Stimulated activated CD4-positive, alpha-beta T cell treated with anti-CD3 and anti-CD28 coated beads, Interleukin-12 subunit alpha, Interleukin-12 subunit beta, amount 100 ng/mL, for 24 hours (primary cell): ENCODE measurements at places on chromosomes 3 and 15.
A peak's percentile ranks its signal among the peaks of the same experiment; 100 is the strongest.

DNA sequence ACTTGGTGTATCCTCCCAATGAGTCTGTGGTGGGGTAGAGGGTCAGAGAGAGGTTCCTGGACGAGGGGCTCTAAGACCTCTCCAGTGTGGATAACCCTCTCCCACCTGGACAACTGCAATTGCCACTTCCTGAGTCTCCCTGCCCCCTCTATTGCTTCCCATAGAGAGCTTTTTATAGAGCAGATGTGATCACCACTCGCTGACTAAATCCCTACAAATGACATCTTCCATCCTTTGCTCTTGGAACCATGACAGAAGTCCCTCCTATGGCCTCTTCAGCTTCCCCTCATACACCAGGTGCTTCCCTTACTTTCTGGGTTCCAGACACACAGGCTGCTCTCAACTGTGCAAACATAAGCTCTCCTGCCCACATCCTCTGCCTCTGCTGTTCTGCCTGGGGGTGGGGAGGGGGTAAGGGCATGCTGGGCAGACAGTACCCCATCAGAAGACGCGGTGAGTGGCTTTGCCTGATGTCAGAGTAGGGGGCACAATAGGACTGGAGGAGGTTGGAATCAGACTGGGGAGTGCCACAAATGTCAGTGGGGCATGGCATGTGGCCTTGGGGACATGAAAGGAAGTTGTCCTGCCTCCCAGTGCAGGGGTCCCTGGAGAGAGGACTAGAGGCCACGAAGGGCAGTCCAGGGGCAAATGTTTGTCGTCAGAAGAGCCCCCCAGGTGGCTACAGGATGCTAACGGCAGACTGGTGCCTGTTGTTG is 15.2 kb downstream of the ITIH3 start:
- no peak for DNase-seq

DNA sequence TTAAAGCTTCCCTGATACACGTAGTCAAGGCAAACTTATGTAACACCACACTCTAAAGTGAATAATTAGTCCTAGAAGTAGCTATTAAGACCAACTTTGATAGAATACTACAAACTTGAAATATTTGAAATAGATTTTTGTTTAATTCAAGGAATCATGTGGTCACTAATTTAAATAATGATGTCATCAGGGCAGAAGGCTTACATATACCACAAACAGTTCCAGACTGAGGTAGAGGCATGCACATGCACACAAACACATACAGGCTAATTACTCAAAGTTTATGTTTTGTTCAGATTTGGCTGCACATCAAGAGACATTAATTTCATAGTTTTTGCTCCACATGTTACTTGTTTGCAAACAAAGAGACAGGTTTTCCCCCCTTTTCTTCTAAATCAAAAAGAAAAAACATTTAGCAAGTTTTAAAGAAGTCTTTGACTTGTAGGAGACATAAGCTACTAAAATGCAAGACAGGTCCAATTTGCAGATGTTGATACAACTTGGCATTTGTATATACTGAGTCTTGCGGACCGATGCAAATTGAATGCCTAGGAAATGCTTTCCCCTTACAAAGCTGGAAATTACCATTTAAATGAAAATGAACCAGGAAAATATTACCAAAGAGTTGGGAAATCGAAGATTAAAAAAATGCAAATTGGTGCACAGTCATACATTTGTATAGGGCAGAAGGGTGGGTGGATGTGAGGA is 594.8 kb downstream of the MAGI1 start:
- DNase-seq: no peak

GRCh38 chr3:194005930-194006501 is 129.9 kb upstream of the HES1 start:
- DNase-seq: no peak

GRCh38 chr15:75371486-75371885 is 3.1 kb upstream of the MAN2C1 start:
- DNase-seq: no peak

DNA sequence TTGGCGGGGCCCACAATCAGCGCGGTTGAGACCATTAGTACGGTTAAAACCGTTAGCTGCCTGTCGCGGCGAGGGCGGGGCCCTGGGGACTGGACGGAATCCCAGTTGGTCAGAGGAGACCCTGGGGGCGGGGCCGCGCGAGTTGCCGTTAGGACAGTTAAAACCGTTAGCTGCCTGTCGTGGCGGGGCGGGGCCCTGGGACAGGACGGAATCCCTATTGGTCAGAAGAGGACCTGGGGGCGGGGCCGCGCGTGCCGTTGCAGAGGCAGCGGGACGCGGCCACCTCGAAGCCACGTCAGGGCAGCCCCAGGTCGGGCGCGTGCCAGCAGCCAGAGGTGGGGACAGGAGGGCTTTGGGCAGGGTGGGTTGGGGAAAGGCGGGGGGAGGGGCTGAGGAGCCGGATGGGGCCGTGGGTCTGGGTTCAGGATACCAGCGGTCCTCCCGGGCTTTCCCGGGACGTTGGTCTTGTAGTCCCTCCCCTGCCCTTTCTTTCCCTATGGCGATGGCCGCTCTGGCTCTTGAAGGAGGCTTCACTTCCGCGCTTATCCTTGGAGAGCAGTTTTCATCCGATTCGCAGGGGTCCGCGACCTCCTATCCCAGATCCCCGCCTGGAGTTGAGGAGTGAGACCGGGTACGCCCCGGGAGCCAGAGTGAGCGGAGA is 28.0 kb downstream of the KLHDC8B start:
- DNase-seq: peak; percentile 11

- DNase-seq: no peak
Observed at GRCh38 chr3:187678726-187679268, 8.6 kb upstream of the SST start.

GRCh38 chr3:171289291-171289690 is 170.9 kb downstream of the TNIK start:
- DNase-seq: no peak

- DNase-seq: no peak
Observed at GRCh38 chr3:39408493-39409372, 2.2 kb downstream of the RPSA start.

DNA sequence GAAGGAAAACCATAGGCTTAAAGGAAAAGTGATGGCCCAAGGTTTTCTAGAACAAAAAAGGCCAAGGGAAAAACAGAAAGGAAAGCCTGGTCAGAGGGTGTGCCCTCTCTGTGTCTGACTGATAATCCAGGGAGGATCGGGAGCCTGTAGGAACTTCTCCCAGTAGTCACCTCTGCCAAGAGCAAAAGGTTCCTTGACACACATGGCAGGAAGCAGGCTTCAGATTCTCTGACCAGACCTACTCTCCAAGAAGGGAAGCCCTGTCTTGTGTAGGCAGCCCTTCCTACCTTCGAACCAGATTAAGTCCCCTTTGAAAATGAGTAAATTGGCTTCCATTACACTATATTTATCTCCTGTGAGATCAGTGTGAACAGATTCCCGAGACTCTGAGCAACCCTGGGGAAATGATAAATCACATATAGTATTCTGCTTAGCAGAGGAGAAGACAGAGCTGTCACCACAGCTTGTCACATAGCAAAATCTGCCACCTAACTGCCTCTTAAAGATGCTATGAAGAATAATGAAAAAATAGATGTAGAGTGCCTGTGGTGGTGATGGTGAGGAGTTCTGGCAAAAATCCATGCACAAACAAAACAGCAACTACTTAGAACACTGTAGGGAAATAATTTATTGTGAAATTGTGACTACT is 38.8 kb downstream of the PARP14 start:
- no peak for DNase-seq

DNA sequence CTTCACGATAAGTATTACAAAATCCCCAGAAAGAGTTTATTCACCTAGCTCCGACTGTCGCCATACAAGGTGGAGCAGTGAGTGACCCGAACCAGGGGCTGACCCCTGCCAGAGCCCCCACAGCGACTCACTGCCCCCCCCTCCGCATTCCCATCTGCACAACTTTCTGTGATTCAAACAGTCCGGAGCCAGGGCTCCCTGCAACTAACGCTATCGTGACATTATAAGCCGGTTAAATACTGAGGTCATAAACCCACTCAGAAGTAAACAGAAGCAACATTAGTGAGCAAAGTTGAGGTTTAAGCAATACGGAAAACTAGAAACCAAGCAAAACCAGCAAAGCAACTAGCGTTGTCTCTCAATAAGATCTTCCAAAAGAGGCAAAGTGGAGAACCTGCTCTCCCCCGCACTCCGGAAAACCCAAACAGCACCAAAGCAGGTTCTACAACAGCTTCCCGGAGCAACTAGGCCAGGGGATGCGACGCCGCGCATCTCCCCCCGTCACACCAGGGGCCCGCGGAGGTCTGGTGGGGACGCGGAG is 642 bp downstream of the SCAP start:
- no peak for DNase-seq

DNA sequence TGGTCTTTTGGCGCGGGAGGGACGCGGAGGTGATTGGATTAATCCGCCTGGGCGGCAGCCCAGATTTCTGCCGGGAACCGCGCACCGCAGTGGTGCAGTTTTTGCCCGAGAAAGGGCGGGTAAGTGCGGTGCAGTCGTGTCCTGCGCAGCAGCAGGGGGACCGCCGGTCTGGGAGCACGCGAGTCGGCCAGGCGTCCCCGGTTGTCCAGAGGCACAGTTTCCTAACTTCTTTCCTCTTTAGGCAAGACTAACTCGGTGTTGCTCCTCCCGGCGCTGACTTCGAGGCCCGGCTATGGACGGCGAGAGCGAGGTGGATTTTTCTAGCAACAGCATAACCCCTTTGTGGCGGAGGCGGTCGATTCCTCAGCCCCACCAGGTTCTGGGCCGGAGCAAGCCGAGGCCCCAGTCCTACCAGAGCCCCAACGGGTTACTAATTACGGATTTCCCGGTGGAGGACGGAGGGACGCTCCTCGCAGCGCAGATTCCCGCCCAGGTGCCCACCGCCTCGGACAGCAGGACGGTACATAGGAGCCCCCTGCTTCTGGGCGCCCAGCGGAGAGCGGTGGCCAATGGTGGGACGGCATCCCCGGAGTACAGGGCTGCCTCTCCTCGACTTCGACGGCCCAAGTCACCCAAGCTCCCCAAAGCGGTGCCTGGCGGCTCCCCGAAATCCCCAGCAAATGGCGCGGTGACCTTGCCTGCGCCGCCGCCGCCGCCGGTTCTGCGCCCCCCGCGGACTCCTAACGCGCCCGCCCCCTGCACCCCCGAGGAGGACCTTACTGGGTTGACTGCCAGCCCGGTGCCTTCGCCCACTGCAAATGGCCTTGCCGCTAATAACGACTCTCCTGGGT is 736 bp downstream of the ARHGEF26 start:
- peak; percentile 11 for DNase-seq

DNA sequence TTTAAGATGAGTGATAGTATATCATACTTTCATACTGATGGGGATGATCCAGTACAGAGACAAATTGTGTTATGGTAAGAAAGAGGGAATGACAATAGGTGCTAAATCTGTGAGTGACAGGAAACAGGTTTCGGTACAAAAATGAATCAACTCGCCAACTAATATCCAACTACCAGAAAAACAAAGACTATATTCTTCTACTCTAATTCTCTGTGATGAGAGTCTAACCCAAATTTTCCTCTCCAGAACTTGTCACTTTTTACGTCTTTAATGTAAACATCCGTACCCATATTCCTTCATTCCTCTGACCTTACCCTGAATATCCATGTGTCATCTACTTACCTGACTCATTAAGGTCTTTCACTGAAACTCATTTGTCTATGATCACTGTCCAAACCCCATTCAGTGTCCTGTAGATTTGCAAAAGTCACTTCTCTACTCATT is 39.6 kb downstream of the SCAPER start:
- DNase-seq: no peak

DNA sequence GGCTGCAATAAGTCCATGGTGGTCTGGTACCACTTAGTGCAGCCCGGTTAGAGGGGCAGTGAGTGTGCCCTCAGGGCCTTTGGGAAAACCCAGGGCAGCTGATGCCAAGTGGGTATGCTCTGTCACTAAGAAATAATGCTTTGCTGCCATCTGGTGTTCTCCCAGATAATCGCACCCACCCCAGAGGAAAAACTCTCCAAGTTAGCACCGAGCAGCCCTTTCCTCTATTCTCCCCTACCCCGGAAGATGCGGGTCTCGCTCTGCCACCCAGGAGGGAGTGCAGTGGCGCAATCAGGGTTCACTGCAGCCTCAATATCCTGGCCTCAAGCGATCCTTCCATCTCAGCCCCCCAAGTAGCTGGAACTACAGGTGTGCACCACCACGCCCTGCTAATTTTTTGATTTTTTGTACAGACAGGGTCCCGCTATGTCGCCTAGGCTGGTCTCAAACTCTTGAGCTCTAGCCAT is 21.3 kb upstream of the DAPK2 start:
- peak; percentile 47 for DNase-seq
